ENCODE measurements at places on chromosomes 7 and 10.

- no peak for DNase-seq
Observed at GRCh38 chr10:104424719-104425118, 71.1 kb downstream of the CFAP58 start.

- DNase-seq: no peak
Observed at GRCh38 chr7:16295558-16295957, 125.8 kb downstream of the CRPPA start.

- no peak for DNase-seq
Observed at GRCh38 chr10:126209451-126209850, 178.8 kb downstream of the ADAM12 start.

DNA sequence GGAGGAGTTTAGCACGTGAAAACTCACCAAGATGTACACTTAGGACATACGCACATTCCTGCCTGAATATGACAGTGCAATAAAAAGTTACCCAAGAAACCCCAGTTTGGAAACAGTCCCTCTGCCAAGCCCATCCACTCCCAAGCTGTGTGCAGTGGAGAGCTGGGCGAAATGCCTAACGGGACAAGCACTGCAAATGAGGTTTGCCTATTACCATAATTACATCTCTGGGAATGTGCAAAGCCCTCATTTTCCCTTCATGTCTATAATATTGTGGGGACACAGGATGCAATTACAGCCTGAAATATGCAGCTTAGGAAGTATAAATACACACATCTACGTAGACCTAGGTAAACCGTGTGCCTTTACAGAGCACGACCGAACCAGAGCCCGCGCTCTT is 117.5 kb downstream of the PLXNA4 start:
- DNase-seq: no peak

- no peak for DNase-seq
Observed at GRCh38 chr7:37510043-37510634, 61.5 kb upstream of the ELMO1 start.

Data from stimulated activated CD4-positive, alpha-beta T cell treated with anti-CD3 and anti-CD28 coated beads, Interleukin-4, amount 100 ng/mL, for 4 hours (primary cell).